ENCODE measurements at places on chromosomes 3 and 15.
A peak's percentile ranks its signal among the peaks of the same experiment; 100 is the strongest.

DNA sequence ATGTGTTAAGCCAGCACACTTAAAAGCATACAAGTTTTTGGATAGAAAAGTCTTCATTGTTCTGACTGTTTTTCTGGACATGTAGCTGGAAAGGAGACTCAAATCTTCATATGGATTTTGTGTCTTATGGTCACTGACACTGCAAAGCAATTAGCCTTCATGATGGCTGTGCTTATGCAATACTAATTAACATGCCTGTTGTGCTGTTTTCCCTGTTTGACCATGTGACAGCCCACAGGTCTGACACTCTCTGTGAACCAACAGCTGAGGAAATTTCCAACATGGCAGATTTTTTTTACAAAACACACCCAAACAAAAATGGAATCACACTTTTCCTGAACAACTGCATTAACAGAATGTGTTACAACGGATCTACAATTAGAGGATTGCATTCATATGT, 248.4 kb downstream of the ROBO2 start:
- no peak for DNase-seq

GRCh38 chr15:55993804-55994560, 570 bp upstream of the NEDD4 start:
- no peak for DNase-seq

GRCh38 chr3:47899495-47900108, 96.7 kb downstream of the DHX30 start:
- no peak for DNase-seq

GRCh38 chr3:48548126-48548525, 8.5 kb downstream of the PFKFB4 start:
- DNase-seq, result no peak

- no peak for DNase-seq
These were observed 52.2 kb downstream of the SEMA5B start for GRCh38 chr3:122975163-122975923.

DNA sequence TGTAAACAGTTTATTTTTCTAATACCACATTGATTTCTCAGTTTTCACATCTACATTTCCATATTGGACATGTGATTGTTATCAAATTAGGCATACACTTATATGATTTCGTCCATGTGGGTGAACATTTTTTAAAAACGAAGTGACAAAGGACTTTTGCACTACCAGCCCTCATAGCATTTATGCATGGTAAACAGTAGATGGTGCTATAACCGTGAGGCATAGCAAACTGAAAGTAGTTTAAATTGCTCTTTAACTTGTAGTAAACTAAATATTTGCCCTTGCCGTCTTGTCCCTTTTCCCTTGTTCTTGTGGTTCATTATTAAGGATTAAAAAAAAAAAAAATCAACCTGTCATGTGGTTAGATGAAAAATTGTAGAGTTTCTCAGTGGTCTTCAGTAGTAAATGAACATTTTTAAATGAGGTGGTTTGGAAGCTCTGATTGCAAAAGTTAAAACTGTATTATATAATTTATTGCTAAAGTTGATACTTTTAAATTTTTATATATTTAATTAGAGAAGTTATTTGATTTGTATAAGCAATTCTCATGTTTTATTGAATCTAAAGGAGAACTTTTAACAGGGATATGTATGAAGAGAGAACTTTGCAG, 24.0 kb downstream of the STX19 start:
- DNase-seq, result peak; percentile 73

DNA sequence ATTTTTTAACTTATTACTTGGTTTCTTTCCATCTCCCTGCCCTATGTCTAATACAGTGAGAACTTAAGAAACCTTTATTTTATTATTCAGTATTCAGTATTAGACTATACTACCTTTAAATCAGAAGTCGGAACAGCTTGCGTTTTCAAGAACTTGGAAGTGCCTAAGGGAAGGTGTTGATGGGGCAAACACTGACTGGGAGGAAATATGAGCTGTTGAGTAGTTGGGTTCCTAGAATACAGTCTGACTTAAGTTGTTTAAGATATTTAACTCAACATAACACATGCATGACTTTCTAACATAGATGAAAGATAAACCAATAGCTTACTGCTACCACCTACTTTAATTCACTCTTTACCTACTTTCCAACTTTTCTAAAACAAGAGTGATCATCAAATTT, 1048.1 kb downstream of the ROBO2 start:
- DNase-seq, result no peak

DNA sequence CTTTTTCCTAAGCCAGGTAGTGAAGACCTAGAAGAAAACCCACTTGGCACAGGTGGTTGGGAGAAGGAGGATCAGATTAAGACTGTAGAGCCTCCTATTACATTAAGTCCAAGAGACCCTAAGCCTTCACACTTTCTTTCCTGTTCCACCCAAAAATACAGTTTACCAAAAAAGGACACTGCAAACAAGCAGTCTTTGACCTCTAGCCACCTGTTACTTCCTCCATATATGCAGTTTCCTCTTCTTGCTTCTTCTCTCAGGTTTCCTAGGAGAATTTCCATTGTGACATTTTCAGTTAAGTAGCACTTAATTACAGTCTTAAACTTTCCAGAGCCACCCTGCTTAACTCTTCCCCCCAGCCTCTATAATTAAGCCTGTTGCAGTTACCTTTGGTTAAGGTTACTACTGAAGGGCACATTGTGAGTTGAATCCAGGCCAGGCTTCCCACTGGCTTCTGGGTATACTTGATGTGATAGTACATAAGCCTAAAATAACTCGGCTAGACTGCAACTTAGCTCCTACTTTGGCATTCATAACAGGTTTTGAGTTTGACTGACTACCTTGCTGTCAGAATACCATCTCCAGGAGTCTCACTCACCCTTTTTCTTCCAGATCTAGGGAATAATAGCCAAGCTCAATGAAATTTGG, 114.2 kb upstream of the UMPS start:
- no peak for DNase-seq

DNA sequence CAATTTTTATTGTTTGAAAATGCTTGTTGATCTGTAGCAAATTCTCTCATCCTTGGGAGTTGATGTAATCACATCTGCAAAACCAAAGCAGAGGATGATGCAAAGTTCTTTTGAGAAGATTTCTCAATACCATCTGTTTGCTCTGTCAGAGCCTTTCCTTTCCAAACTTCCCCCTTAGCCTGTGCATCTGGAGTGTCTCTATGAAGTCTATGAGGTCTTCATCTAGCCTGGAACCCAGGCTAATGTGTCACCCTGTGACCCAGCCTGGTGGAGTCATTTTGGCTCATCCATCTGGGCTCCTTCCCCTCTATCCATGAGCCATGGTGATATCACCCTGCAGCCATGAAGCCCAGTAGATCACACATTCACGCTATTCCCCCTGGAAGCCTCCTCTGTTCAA, 123.2 kb upstream of the SLC7A14 start:
- no peak for DNase-seq

- no peak for DNase-seq
These were observed 32.9 kb downstream of the PLCH1 start for GRCh38 chr3:155712008-155712407.

DNA sequence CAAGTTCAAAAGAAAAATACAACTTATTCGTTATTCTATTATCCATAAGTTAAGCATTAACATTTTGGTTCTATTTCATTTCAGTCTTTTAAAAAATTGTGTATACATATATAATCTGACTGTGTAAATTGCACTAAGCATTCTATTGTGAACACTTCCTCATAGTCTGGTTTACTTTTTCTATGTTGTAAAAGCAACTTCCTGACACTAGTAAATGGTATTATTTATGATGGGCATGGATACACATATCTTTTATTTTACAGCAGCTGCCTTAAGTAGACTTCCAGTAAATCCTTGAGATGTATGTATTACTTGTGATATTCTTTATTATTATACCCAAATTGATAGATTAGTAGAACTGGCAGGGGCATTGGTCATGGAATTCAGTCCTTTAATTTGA, 58.2 kb downstream of the FNDC3B start:
- DNase-seq, result no peak

DNA sequence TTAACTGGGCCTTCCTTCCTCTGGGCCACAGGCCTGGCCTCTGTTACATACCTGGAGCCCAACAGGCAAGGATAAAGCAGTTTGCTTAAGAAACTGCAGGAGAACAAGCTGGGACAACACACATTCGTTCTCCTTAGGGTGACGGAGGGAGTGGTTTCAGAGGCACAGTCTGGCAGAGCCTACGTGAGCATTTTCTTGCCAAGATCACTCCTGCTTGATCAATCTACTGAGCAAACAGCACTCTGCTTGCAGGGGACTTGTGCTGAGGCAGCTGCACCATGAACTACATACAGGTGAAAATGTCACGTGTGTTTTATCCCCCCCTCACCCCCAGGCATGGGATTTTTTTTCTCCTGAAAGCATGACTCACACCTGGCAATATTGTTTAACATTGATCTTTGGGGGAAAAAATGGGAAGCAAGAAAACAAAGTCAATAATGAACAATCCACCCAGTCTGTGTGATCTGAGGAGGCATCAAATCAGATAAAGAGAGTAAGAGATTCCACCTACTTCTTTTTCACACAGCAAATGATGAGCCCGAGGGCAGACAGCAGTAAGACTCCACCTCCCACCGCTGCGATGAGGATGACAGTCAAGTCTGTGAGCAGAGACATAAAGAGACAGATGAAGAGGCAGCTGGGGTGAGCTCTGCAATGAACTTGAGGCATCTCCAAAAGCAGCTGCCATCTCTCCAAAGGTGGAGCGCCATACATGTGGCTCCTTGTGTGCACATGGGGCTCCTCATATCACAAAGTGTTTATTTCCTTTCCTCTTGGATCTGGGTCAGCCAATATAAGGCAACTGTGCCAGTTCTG, 57.4 kb downstream of the CDCP1 start:
- no peak for DNase-seq

DNA sequence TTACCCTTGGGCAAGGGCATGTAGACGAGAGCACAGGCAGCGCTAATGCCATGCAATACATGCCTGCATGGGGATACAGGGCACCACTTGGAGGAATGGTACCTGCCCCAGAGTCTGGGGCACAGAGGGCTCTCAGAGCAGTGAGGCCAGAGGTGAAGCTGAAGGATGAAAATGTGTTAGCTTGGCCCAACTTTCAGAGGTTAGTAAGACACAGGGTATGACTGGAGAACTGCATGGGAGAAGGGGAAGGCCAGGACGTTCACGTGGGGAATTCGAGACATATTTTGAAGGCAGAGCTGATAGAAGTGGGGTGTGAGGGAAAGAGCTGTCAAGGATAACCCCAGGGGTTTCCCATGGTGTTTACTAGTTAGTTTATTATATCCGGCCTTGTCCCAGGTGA, 19.6 kb downstream of the CSRNP1 start:
- no peak for DNase-seq

DNA sequence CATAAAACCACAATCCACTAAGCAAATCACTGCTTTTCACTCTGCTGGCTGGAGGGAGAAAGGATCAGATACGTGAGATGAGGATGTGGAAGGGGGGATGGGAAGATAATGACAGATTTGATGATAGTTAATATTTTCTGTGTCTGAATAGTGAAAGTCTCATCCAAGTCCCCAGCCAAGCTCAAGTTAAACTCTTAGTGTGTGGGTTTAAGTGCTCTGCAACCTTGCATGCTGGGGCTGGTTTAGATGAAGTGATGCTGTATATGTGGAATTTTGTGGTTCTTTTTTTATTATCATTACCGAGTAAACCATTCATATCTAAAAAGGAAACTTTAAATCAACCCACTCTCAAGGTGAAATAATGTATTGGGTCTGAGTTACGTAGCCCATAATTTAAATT, 111.0 kb downstream of the TPRG1 start:
- DNase-seq, result no peak

- DNase-seq, result no peak
These were observed 3.4 kb upstream of the PXK start for GRCh38 chr3:58329150-58329921.

GRCh38 chr3:184805351-184806038, 6.5 kb upstream of the VPS8 start:
- no peak for DNase-seq

GRCh38 chr3:151213151-151213550, 10.1 kb upstream of the GPR171 start:
- no peak for DNase-seq

DNA sequence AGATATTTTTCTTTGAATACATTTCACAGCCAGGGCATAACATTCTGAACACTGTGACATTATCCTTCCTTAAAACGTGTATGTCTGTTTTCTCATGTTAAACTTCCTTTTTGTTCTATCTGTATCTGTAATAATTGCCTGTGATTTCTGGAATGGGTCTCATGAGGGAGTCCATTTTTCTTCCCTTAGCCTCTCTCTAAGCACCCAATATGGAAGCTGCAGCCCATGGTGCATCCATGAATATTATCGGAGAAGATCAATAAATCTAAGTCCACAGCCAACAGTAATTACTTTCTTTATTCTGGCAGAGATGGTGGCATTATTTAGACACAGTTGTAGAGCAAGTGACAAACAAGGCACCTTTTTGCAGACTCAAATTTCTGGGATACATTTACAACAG, 671.1 kb downstream of the TUSC7 start:
- DNase-seq, result no peak

DNA sequence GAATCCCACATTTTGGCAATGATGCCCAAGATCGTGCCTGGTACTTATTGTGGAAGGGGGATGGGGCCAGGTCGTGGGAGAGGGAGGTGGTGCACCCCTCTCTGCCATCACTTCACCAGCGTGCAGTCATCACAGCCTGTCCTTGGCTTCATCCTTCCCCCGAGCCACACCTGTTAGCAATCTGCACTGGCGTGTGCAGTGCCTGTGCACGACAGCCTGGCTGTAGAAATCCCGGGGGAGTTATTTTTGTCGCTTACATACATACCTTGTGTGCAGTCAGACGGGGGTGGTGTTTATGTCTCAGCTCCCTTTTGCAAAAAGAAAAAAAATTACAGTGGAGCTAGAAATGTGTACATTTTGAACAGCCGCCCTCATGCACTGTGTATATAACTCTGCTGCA, 216.0 kb downstream of the TLE3 start:
- DNase-seq, result peak; percentile 43

GRCh38 chr3:169288553-169288952, 375.0 kb downstream of the MECOM start:
- DNase-seq, result no peak

GRCh38 chr3:170852324-170852723, 17.7 kb downstream of the RPL22L1 start:
- DNase-seq, result no peak

DNA sequence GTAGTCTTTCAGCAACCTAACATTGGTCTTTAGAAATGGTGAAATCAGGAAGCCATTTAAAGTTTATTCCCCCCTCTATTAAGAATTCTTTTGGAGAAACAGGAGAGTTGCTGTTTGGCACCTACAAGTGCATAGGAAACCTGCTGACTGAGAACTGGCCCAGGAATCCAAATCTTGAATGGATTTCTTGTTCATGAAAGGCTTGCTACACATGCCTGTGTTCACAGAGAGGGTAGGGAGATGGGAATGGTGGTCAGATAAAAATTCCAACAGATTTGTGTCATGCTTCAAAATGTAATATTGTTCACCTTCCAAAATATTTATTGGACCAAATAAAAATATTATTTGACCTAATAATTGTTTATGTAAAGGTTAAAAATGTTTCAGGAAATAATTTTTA, 24.2 kb upstream of the ZPLD1 start:
- no peak for DNase-seq

DNA sequence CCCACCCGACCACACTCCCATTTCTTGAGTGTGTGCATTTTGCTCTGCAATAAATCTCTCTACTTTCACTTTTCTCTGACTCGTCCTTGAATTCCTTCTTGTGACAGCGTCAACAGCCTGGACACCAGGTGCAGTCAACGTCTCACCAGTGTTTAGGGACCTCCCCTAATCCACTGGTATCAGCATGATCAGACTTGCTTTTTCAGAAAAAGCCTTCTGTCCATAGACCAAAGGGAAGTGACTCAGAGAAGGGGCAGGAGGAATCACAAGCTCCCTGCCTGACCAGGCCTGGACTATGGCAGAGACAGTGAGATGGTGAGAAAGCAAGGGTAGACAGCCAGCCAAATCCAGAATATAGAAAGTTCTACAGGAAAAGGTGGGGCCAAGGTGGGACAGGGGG, 15.5 kb downstream of the CCR5 start:
- no peak for DNase-seq

All from hippocampal formation (tissue), 2 donors.